ENCODE measurements at places on chromosomes 4 and X.

DNA sequence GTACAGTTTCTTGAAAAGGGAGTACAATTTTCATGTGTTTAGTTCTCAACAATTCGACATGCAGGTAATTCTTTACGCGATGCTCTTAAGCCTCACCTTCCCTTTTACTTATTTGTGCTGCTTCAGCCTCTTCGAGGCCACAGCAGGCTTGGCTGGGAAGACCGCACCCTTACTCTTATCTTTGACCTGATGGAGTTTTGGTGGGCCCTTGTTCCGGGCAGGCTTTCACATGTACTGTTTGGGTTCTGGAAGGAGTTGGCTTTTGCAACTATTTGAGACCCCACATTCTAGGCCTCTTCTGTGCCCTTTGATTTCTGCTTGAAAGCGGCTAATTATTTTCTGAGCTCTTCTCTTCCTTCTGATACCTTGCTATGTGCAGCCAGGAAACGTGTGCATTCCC lies 60.2 kb downstream of the FAM193A start:
- DNase-seq, result no peak

DNA sequence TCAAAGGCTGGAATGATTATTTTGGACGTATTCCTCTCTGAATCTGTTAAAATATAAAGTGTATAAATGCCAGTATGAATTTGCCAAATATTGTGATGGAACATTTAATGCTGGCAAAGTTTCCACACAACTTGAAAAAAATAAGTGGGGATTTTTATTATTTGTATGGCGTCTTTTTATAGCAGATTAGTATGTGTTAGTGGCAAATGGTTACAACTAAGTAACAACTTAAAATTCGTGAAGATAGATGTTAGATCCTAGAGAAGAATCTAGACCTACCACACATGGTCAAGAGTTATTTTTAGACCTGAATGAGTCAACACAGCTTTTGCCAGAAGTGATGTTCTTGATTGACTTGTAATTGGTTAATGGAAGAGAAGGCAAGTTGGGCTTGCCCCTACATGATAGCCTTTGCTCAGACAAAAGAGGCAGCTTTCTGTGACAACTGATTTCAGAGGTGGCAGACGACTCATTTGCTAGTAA lies 4.8 kb downstream of the CPE start:
- DNase-seq, result no peak

DNA sequence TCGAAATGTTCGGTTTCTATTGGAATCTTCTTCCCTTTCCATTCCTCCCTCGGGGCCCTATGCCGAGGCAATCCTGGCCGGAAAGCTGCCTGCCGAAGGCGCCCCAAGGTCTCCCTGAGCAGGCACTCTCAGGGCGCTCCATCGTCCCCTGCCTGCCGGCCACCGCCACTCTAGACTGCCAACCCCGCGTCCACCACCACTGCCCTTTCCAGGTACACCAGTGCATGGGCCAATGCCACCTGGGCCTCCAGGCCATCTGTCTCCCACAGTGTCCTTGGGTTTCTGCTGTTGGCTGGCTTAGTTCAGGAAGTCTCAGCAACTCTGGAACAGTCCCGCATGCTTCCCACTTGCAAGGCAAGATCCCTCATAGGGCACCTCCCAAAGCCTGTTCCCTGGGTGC lies 14.6 kb downstream of the CTAG1A start:
- no peak for DNase-seq

DNA sequence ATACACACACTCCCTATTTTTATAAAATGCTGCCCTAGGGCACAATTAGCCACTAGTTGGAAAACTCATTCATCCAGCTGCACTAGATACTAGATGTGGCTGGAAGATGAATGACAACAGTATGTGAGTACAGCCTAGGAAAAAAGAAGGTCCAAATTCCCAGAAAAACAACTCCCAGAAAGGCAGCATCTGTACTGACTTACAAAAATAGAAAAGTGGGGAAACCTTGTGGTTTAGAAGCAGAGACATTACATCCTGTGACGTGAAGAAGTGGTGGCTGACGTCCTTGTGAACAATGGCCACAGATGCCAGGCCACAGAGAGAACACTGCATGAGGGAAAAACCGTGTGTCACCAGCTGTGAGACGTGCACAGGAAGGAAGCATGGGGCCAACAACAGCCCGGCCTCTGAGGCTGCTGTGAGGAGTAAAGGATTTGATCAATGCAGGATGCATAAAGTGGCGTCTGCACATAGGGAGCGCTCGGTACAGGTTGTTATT lies 81.2 kb downstream of the SPRY1 start:
- no peak for DNase-seq

DNA sequence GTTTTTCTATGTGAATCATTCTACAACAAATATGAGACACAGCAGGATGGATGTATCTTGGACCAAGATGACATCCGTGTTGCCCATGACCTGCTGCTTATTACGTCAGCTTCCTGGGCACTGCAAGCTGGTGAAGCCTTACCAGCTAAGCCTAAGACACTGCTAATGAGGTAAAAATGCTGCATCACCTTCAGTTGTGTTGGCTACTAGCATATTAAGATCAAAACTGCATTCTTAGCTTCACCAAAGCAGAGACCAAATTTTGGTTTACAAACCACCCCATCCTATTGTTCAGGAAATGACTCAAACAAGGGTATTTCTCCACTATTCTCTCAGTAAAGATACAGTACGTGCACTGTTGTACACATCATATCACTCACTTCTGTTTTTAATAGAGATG lies 50.3 kb downstream of the MAML3 start:
- DNase-seq, result no peak

DNA sequence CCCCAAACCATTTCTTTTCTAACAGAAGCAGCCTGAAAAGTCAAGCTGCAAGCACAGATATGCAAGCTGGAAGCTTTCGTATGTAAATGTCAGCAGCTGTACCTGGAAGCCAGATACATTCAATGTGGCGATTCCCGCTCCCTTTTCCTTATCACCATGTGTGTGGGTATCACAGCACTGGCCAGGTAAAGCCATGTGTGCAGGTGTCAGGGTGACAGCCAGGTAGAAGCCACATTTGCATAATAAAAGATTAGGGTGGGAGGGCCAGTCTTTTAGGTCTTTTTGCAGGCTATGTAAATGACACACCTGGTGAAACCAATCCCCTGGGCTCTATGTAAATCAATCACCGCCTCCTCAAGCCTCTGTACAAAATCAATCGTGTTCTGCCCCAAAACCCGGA lies 50.1 kb downstream of the RXFP1 start:
- no peak for DNase-seq

GRCh38 chr4:154435895-154436294 lies 55.7 kb downstream of the DCHS2 start:
- no peak for DNase-seq

GRCh38 chrX:120560405-120560841 lies 339 bp downstream of the CUL4B start:
- DNase-seq, result no peak

GRCh38 chrX:13790206-13791131 lies 26.4 kb downstream of the GPM6B start:
- no peak for DNase-seq

GRCh38 chr4:146340798-146341197 lies 126.5 kb downstream of the REELD1 start:
- DNase-seq, result no peak

GRCh38 chrX:126170720-126171119 lies 4.6 kb upstream of the DCAF12L2 start:
- no peak for DNase-seq

DNA sequence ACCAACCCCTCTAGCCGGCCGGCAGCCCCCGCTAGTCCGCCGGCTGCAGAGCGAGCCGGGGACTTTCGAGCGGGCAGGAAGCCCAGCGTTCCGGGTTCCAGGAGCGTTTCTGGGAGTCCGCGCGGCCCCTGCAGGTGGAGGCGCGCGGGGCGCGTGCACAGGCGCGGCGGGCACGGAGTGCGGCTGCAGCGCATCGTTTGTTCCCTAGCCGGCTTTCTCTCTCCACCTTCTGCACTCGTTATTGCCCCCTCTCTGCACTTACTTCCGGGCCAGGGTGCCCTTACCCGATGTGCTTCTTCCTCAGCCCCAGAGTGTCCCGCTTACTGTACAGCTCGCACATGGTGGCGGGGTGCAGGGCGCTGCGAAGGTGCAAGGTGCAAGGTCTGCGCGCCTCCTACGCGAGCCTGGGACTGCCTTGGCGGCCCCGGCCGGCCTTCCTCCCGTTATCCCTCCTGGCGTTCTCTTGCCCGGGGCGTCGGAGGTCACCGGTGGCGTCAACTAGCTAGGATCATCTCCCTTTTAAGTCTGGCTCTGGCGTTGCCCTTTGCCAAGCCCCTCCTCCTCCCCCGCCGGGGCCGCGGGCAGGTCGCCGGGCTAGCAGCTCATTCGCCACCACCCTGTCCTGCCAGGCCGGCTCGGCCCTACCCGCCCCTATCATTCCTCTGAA lies at the start of gene ETNPPL:
ETNPPL (minus strand) TSS at position 495 of the 667 bp plus-strand sequence; CDS start at position 340, 155 bp downstream.
- no peak for DNase-seq

DNA sequence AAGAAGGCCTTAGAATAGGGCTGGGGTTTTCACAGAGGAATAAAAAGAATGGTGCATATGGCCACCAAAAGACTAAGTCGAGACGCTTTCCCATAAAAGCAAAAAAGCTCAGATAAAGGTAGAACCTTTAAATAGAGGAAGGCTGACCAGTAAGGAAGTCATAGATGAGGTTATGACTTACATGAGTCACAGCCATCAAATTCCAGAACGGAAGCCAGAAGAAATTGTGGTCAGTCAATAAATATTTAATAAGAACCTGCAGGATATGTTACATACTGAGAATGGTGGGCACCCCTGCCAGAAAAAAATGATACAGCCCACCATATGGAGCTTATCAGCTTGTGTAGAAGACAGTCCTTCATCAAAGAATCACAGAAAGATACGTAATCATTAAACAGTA lies 120.1 kb downstream of the MANBA start:
- no peak for DNase-seq

GRCh38 chrX:69066021-69066757 lies 99.1 kb downstream of the PJA1 start:
- no peak for DNase-seq

DNA sequence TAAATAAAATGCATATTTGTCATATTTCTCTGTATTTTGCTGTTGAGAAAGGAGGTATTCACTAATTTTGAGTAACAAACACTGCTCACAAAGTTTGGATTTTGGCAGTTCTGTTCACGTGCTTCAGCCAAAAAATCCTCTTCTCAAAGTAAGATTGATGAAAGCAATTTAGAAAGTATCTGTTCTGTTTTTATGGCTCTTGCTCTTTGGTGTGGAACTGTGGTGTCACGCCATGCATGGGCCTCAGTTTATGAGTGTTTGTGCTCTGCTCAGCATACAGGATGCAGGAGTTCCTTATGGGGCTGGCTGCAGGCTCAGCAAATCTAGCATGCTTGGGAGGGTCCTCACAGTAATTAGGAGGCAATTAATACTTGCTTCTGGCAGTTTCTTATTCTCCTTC lies 3.3 kb downstream of the HTT start:
- no peak for DNase-seq

DNA sequence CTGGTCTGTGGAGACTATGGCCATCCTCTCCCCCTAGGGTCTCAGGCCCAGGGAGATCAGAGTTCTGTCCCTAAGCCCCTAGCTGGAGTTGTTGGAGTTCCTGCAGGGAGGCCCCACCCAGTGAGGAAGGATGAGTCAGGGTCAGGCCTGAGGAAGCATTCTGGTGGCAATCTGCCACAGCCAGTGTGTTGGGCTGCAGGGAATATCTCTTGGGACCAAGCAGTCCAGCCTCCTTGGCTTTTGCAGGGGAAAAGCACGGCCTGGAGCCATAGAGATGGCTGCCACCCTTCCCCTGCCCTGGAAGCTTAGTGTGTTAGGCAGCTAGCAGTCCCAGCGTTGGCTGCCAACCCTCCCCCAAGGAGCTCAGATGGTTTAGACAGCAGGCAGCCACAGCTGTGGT lies 202.4 kb downstream of the RTL9 start:
- DNase-seq, result no peak

- DNase-seq, result no peak
These were observed 175.0 kb upstream of the EPHA5 start for GRCh38 chr4:65845199-65845773.

DNA sequence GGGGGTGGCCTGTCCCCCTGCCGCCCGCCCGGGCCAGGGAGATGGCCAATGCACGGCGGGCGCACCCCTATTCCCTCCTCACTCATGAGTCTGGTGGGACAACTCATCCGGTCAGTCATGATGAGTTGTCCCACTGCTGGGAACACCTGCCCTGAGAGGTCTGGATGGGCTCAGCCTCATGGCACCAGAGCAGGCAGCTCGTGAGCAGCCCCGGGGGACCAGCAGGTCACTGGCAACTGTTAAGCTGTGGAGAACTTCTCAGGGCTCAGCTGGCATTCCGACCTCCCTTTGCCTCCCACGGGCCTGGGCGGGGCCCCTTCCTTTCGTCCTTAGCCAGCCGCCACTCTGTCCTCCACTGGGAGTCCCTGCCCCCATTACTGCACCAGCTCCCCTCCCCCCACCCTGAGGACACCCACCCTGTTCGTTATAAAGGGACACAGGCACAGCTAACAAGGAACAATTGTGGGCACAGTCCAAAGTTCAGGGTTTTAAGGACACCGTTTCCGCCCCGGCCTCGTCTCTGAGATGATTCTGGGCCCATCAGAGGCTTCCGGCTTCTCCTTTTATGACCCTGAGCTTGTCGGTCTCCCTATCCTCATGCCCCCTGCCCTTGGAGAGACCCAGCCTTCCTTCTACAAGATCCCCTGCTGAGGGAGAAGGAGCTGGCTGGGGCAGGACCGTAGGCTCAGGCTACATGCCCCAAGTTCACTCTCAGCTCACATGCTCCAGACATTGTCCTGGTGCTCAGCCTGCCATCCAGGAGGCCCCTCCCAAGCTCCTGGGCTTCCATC lies 14.6 kb upstream of the KIAA0232 start:
- no peak for DNase-seq

DNA sequence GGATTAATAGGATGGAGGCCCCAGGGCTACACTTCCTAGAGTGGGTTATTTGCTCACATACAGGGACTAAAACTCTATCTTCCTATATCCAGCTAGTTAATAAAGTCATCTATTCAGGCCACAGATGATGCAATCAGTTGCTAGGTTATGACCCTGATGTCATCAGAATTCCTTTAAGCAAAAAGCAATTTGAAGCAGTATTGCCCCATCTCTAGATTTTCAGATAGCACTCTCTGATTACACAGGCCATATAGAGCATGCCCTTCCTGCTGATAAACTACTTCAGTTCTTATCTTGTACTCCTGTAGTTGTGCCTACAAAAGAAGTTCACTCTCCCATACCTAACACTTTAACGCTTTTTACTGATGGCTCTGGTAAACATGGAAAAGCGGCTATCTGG lies 84.8 kb downstream of the TMEM144 start:
- no peak for DNase-seq

GRCh38 chrX:17788956-17789562 lies 51.8 kb downstream of the SCML1 start:
- DNase-seq, result no peak
